ENCODE measurements at places on chromosomes 6 and 20.

- ATAC-seq: no peak
Observed at GRCh38 chr6:753486-753885, 60.5 kb upstream of the EXOC2 start.

- peak; percentile 66 for ATAC-seq
Observed at GRCh38 chr20:46089167-46089416, 670 bp downstream of the NCOA5 start.

DNA sequence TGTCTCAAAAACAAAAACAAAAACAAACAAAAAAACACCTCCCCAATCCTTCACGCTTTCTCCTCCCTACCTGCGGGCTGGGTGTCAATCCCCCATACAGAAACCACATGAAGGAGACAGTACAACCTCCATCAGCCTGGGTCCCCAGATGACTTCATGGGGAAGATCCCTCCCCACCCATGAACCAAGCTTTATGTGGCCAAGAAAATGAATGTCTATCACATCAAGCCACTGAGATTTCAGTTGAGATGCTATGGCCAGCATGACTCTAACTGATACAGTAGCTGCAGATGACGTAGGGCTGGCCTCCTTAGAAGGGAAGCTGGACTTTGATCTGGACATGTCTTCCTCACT is 21.2 kb upstream of the BNIP5 start:
- no peak for ATAC-seq

DNA sequence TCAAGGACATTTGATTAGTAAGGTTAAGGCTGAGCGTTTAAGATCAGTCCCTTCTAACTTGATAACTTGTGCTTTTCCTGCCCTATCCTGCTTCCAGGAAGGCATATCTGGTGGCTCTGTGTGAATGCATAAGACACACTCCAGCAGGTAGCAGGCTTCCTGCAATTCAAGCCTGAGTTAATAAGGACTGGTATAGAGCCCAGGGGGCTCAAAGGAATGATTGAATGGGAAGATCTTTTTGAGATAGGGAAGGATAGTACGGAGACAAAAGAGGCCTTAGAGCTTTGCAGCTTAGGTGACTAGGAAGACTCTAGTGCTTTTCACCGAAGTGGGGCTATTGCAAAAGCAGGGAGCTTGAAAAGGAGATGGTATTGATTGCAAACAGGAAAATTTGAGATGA is 307.1 kb downstream of the GRIK2 start:
- ATAC-seq: no peak

- ATAC-seq: no peak
Observed at GRCh38 chr20:8471465-8471864, 339.4 kb downstream of the PLCB1 start.

DNA sequence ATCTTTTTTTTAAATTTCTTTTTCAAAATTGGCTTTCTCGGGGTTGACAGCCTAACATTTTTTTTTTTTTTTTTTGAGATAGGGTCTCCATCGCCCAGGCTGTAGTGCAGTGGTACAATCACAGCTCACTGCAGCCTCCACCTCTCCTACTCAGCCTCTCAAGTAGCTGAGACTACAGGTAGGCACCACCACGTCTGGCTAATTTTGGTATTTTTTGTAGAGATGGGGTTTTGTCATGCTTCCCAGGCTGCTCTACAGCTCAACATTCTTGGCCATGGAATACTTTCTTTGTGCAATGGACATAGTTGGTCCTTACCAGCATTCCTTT is 6.4 kb upstream of the CTNNBL1 start:
- no peak for ATAC-seq

DNA sequence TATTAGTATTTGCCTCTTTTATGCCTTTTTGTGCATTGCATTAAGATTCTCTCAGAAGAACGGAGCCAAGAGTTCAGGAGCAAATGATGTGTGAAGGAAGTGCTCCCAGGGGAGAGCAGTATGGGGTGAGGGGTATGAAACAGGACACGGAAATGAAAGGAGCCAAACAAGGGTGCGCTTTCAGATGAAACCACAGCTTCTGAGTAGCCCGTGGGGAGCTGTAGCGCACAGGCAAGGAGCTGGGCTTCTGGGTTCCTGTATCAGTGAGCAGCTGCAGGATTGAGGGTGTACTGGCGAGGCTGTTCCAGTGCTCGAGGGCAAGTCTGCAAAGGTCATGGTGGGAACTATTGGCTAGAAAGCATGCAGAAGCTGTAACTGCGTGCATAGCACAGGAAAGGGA is 25.4 kb downstream of the ANKEF1 start:
- ATAC-seq: no peak

GRCh38 chr20:38157635-38158495 is 7.2 kb downstream of the TGM2 start:
- no peak for ATAC-seq

DNA sequence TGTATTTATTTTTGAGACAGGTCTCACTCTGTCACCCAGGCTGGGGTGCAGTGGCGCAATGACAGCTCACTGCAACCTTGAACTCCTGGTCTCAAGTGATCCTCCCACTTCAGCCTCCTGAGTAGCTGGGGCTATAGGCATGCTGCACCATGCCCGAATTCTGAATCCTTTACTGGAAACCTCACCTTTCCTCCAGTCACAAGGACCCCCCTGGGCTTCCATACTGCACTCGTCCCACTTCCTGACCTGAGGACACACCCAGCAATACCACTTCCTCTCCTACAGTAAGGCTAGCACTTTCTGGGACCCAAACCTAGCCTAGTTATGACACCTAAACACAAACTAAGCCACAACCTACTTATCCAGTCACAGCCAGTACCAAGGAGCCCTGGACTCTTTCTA is 68.2 kb downstream of the FAM217A start:
- ATAC-seq: no peak

DNA sequence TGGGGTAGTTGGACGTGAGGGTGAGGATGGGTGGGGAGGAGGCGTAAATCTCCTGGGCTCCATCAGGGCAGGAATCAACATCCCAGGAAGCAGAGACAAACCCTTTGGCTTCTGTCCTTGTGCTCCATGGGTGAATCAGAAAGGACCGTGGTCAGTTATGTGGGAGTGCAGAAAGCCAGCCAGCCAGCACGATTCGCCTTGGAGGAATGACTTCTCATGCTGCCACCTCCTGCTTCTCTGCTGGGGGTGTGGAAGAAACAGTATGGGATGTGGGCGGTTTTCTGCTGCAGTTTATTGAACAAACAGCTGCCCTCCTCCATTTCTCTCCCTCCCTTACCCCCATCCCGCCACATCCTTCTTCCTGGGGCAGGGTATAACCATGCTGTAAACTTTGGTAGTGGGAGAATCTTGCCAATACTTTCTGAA is 214.5 kb downstream of the SOX4 start:
- ATAC-seq: peak; percentile 68

DNA sequence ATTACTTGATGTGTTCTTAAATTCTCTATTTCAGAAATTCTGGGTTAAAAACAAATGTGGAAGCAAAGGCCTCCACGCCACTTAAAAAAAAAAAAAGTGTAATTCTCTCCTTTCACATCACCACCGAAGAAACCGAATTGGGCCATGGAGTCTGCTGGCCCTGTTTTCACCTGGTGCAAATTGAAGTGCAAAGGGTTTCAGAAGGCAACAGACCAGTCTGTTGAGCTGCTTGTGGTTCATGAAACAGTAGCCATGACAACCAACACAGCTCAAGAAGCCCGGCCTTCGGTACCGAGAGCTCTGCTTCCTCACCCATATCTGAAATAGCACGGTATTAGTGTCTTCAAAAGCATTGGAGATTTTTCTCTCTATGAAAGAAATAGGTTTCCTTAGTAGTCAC is 63.1 kb downstream of the GMPR start:
- no peak for ATAC-seq

DNA sequence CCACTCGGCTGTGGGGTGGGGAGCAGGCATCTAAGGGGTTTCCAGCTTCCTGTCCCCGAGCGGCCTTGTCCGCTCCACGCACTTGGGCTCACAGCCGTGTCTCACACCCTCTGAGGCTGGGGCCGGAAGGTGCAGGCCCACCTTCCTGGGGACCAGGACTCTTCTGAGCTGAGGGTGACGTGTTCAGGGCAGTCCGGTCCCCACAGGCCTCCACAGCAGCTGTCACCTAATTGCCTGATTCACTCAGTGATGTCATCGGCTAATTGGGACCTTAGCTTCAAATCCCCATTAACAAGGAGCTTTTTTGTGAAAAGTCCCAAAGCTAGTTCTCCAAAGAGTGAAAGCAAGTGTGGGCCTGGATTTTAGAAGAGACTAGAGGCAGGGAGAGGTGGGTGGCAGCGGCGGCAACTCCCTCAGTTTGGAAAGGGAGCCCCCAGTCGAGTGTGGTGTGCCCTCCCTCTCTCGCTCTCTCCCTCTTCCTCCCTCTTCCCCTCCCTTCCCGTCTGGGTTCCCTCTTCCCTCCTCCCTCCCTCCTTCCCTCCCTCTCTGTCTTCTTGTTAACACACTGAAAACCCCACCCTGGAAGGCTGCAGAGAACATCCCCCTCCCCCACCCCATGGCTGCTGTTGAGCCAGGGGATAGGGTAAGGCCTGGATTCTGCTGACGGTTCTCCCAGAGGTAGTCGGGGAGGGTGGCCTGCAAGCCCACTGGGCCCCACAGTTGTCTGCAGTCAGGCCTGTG is 39.0 kb downstream of the MYT1 start:
- no peak for ATAC-seq

DNA sequence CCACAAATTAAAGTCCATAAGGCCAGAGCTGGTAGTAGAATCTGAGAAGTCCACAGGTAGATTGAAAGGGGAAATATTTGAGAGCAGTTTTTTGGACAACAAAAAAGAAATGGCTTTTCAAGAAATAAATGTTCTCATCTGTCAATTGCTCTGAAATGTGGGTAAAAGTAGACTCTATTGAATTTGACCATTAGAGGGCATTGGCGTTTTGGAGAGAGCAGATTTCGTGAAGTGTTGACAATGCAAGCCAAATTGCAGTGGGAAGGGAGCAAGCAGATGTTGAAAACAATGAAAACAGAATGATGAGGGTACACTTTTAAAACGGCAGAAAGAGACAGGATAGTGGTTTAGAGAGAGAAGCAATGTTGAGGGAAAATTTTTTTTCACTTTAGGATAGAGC is 149.1 kb upstream of the FAM83B start:
- 0 out of 3 replicates have a peak, but pooled peaks have one; percentile 39 for ATAC-seq

DNA sequence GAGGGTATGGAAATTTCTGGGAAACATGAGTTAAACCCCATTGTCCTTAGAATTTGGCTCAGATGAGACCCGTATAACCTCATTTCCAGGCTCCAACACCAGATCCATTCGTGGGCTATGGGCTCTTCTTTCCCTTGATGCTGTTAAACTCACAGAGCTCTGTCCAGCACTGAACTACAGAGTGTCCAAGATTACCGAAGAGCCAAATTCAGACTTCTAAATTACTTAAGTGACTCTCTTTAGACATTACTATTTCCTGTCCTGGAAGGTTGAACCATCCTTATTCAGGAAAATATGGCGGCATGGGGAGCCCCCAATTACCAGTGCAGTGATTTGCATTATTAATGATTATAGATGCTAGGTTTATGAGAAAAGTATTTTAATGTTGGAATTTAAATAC is 124.9 kb upstream of the EDN1 start:
- no peak for ATAC-seq

GRCh38 chr6:158023597-158023939 is 41.9 kb downstream of the SYNJ2 start:
- ATAC-seq: no peak

DNA sequence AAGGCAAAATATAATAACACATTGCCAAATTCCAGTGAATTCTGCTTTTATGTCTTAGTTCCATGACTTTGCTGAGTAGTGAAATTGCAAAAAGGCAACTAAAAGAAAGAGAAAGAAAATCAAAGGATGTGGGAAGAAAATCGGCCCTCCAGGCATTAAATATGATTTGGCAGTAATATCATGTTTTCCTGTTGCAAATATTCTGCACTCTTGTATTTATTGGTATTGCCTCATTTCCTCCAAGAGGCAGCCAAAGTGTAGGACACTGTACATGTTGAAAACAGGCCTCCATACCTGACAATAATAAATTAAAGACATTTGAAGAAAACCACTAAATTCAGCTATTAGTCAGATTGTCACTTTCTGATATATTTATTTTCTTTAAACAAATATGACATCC is 460.0 kb upstream of the NOX3 start:
- no peak for ATAC-seq

DNA sequence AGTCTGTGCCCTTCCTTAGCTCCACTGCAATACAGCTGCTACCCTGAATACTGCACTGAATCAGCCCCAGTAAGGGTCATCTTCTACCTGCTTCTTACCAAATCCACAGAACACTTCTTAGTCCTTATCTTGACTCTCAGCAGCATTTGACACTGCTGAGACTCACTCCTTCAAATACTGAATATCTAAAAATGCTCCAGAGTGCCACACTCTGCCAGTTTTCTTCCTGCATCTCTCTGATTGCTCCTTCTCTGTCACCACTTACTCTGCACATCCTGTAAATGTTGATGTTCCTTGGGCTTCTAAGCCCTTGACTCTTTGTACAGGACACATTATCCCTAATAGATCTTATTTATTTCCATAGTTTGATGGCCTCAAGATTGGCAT is 19.8 kb downstream of the MAN1A1 start:
- no peak for ATAC-seq

DNA sequence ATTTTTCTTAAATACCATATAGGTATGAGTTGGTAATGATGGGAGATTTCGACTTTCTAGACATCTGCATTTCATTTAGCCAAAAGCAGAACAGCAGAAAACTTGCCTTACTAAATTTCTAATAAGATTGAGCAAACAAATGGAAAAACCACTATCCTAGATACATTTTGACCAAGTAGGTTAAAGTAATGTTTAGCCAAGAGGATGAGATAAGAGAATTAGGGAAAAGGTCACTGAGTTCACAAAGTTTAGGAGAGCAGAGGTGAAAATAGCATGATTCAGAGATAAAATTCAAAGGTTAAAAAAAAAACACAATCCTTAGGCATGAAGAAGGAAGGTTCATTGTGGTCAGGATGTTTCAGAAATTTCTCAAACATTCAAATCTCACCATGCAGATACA is 450.3 kb downstream of the CD83 start:
- no peak for ATAC-seq

- no peak for ATAC-seq
Observed at GRCh38 chr6:124694139-124694705, 268.0 kb upstream of the RNF217 start.

GRCh38 chr6:106149472-106150069 is 63.4 kb downstream of the PRDM1 start:
- no peak for ATAC-seq

- ATAC-seq: peak; percentile 58
Observed at GRCh38 chr6:6758915-6759654, 170.6 kb downstream of the LY86 start.

- no peak for ATAC-seq
Observed at GRCh38 chr6:99689916-99690685, 83.5 kb downstream of the PRDM13 start.

GRCh38 chr6:4880363-4880762 is 104.2 kb downstream of the CDYL start:
- no peak for ATAC-seq

DNA sequence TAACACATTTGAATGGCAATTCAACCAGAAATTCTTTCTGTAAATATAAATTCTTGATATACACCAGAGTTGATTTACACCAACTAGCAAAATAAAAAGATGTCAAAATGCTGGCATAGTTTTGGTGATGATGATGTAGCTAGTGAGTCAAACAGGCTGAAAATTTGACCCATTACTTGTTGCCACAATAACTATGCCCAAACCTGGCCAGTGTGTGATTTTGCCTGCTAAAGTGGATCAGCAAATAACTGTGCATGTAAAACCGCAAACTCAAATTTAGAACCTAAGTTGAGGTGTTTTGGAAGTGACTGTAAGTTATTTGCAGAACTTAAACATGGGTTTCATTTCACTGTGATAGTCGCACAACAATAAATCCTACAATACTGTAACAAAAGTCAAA is 125.9 kb downstream of the KIF6 start:
- no peak for ATAC-seq

Measured in SK-N-SH treated with all-trans-retinoic acid at 6 μM for 48 hours (cell line).